Cortex of kidney (tissue), 1 donor: ENCODE measurements at places on chromosomes 5 and 9.

DNA sequence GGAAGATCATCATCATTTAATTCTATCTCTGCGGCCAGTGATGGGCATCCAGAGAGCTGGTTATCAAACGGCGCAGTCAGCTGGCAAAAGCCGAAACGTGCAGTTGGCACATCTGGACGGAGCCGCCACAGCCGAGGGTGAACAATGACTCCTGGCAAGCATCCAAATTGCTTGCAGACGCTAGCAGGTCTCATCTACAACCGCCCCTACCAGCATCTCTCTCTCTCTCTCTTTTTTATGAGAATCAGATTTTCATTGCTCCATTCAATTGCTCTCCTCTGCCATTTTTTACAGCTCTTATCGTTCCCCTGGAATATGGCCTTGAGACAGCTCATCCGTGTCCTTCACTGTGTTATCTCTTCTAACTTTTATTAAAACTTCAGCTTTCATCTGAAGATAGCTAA is 165.2 kb downstream of the MAPKAP1 start:
- DNase-seq, result no peak

DNA sequence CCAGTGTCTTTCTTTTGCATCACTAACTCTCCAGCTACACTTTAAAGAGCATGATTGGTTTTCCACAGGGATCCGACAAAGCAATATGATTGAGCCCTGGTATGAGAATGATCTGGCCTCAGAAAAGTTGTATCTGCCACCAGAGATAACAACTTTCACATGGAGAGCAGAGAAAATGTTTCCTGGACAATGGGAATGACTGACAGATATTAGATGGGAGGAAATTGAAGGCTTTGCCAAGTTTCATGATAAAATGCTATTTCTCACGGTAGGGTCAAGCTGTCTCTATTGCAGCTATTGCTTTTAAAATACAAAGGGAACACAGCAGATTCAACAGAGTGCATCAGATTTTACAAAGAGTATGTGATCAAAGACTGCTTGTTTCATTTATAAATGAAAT is 56.4 kb upstream of the GLIS3 start:
- DNase-seq, result no peak

DNA sequence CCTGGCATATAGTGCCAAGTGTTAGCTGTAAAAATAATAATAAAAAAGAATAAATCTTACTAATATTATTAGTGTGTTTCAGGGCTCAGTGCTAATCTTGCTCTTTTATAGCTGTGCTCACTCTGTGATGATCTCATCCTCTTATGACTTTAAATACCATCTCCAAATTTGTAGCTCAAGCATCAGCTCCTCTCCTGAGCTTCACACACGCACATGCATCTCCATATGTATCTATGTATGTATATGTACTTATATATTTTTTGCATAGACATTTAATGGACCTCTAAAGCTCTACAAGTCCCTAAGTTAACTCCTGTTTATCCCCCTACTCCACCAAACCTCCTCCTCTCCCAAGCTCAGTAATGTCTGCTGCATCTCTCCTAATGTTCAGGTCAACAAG is 170.8 kb upstream of the NR3C1 start:
- no peak for DNase-seq

DNA sequence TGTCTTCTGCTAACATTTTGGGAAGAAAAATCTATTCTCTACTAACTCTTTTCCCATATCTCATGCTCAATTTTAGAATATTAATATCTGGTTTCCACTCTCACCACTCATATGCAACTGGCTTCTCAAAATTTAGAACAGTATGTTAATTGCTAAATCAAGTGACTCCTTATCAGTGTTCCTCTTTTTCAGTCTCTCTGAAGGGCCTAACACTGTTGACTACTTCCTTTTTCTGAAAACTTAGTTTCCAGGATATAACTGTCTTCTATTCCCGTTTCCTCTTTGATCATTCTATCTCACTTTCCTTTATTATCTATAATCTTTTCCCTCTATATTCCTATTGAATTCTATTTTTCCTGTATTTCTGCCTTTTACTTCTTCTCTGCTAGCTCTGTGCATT is 1717.2 kb upstream of the C9orf72 start:
- DNase-seq, result no peak

DNA sequence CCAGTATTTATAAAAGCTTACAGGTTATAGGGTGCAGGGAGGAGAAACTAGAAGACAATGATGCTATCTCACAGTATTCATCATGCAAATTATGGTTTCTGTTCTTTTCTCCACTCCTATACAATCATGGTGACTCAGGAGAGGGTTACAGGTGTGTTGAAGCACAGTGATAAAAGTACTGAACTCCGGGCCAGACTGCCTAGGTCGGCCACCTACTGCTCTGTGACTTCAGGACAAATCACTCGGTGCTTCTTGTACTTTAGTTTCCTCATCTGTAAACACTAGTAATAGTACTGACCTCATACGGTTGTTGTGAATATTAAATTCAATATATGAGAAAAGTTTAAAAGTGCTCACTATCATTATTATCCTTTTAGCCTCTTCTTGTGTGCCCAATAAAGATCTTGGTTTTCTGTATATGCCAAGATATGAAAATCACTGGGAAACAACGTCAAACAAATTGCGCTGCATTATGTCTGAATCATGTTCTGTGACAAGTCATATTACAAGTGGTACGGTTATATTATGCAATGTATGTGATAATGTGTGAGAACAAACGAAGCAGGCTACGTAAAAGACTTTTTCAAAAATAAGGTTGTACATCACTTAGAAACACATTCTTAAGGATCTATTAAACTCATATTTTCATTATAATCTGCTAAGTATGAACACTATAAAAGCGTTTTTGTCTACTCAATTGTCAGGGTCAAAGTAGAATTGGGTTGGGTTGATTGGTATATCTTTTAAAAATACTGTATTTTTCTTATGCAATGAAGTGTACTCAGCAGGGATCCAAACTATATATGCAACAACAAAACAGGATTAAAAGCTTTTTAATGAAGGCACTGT is 153.3 kb downstream of the EFNA5 start:
- no peak for DNase-seq

- no peak for DNase-seq
Measured at GRCh38 chr5:87392170-87392569, 20.6 kb downstream of the CCNH start.

DNA sequence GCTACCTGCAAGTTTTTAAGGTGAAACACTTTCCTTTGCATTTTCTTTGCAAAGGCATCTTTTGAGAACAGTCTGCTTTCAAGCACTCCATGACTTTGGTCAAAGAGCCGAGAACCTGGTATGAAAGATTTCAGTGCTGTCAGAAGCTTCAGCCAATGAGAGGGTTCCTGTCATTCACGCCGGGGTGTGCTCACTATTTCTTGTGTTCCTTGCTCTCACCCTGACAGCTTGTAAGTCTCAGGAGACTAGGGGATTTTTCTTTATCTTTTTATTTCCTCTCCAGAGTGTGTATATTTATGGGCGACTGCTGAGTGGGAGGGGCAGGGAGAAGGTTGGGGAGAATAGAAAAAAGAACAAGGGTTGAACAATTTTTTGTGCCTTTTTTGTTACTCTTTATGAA is 334.0 kb downstream of the PSAT1 start:
- no peak for DNase-seq

- DNase-seq, result no peak
Measured at GRCh38 chr9:114321759-114322158, 1.1 kb upstream of the ORM1 start.

DNA sequence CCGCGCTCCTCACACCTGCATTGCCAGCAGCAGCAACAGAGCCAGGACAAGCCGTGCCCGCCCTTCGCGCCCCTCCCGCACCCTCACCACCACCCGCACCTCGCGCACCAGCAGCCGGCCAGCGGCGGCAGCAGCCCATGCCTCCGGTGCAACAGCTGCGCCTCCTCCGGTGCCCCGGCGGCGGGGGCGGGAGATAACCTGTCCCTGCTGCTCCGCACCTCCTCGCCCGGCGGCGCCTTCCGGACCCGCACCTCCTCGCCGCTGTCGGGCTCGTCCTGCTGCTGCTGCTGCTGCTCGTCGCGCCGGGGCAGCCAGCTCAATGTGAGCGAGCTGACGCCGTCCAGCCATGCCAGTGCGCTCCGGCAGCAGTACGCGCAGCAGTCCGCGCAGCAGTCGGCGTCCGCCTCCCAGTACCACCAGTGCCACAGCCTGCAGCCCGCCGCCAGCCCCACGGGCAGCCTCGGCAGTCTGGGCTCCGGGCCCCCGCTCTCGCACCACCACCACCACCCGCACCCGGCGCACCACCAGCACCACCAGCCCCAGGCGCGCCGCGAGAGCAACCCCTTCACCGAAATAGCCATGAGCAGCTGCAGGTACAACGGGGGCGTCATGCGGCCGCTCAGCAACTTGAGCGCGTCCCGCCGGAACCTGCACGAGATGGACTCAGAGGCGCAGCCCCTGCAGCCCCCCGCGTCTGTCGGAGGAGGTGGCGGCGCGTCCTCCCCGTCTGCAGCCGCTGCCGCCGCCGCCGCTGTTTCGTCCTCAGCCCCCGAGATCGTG is 517 bp downstream of the KCNN2 start:
- DNase-seq, result no peak

DNA sequence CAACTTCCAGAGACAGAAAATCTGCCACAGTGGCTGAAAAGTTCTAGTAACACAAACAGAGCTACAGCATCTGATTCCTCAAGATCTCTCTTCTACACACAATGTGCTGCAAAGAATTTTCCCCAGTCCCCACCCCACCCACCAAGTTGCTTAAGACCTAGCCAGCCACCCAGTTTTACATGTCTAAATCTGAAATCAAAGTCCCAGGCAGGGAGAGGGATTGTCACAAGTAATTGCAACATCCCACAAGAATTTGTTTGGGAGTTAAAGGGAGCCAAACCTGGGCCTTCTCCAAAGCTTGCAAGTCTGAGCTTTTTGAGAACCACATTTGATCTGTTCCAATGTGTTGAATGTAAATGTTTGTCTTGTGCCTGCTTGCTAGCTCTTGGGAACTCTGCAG is 15.5 kb downstream of the IGIP start:
- DNase-seq, result no peak

- DNase-seq, result no peak
Measured at GRCh38 chr5:96819806-96820205, 12.1 kb upstream of the ERAP1 start.
